GM04504 (cell line): ENCODE measurements at places on chromosomes 1 and 21.

GRCh38 chr21:31913182-31913608 is 40.4 kb downstream of the HUNK start:
- no peak for DNase-seq

DNA sequence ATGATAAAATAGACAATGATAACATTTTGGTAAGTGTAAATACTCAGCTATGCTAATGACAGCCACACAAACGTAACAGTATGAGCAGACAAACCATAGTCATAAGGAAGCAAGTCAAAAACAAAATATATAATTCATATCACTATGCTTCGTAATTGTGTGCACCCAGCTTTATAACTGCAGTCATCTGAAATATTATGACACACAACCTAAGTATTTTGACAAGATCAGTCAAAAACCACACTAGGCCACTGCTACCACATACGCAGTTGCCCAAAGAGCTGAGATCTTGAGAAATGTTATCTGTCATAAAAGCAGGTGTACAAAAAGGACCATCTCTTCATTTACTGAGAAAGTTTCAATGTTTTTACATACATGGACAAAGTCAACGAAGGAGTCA is 26.0 kb downstream of the RNASEL start:
- no peak for DNase-seq

GRCh38 chr1:67053535-67053784 is 488 bp downstream of the SLC35D1 start:
- peak; percentile 26 for DNase-seq

- no peak for DNase-seq
Measured at GRCh38 chr1:227547310-227548118, 15.8 kb upstream of the ZNF678 start.

DNA sequence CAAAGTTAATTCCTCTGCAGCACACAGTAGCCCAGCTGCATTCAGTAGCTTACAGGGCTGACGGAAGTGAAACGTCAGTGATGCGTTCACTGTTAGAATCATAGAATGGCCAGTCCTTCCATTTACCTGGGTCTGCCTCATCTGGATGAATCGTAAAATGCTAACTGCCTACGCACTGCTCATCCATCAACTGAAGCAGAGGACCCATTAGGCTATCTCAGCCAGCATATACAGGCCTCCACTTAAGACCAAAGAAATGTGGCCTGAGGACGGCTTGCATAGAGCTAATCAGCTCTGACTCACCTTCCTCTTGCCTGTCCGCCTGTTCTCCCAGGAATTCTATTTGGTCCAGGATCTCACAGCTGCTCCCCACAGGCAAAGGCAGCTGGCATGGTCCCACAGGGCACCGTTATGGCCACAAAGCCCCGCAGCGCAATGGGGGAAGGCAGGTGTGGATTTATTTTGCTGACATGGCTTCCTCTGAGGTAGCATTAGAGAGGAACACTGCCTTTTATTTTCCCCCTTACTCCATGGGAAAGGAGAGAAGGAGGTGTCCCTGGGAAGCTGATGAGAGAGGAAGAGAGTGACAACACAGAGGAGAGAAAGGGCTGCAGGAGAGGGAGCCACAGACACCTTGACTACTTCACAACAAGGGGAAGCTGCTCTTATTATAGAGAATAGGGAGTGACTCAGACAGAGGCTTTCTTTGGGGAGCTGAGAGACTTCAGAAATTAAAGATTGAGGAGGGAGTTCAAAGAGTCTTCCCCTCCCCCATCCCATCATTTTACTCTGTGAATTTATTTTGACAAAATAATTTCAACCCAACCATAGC is 177.6 kb downstream of the HHIPL2 start:
- peak; percentile 24 for DNase-seq

- no peak for DNase-seq
Measured at GRCh38 chr1:108120163-108120562, 80.0 kb downstream of the SLC25A24 start.

DNA sequence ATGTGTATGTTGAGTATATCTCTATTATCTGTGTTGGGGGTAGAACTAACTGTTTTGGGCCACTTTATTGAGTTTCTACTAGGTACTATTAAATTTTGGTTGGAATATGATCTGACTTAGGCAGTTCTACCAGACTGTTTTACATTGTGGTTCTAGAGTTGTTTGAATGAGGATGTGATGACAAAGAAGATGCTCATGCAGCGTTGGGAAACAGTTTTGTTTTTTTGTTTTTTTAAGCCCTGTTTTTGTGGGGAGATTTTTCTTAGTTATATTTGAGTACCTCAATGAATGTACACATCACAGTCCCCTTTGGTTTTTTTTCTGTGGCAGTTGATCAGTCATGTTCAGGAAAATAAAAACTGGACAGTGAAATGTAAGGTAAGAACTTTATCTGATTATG is 40.1 kb downstream of the TMED5 start:
- no peak for DNase-seq

- no peak for DNase-seq
Measured at GRCh38 chr1:11233208-11233607, 29.1 kb downstream of the MTOR start.

GRCh38 chr1:188425687-188426086 is 1596.9 kb downstream of the PLA2G4A start:
- DNase-seq, result no peak

DNA sequence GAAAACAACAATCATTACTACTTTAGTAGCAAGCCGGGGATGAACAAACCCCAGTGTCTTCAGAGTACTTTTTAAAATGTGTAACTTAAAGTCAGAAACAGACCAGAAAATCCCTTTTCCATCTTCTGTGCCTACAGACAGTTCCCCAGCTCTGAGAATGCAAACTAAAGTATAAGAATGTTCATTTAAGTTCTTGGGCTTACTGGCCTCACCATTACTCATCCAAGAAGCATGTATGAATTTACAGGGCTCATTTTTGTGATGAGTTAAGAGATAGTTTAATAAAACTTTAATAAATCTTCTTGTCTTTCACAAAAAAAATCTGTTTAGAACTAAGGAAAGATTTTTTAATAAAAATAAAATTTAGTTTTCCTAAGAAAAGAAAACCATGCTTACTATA is 4.6 kb downstream of the LPGAT1 start:
- DNase-seq, result peak; percentile 17

DNA sequence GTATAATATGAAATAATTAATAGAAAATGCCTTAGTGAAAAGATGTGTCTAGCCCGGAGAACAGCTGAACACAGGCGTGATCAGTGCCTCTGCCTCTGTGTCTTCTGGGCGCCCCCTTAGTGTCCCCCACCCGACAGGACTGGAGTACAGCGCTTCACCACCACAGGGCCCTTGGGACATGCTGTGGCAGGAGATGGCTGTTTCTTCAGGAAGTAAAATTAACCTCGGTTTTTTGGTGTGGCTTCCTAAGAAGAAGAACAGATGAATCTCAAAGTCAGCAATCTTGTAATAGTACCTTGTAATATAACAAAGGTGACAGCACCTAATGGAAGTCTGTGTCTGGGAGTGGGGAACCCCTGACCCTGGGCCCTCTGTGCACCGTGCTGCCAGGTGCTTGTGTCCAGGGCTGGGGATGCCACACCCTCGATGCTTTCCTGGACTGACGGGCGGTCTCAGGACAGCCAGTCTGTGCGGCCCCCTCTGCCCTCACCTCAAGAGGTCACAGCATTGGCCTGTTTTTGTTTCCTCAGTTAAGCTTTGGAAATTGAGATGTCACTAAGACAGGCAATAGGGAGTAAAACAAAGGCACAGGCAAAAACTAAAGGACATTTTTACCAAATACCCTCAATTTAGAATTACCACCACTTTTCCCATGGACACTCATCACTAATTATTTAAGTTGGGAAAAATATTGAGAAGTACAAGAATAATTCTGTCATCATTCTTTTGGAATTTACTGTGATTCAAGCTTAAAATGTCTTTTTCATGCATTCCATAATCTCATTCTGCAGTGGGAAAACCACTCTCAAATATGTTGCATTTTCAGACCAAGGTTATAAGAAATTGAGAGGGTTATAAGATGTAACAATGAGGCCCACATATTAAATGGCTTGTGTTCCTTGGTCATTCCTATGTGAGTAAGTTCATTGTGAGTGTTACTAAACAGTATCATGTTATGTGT is 79.3 kb downstream of the ADARB1 start:
- no peak for DNase-seq

- no peak for DNase-seq
Measured at GRCh38 chr1:109963864-109964263, 20.7 kb upstream of the AHCYL1 start.

GRCh38 chr1:119968068-119968492 is 71.8 kb upstream of the ADAM30 start:
- DNase-seq, result no peak

- DNase-seq, result peak; percentile 79
Measured at GRCh38 chr1:85406887-85407533, 57.9 kb downstream of the DDAH1 start.

DNA sequence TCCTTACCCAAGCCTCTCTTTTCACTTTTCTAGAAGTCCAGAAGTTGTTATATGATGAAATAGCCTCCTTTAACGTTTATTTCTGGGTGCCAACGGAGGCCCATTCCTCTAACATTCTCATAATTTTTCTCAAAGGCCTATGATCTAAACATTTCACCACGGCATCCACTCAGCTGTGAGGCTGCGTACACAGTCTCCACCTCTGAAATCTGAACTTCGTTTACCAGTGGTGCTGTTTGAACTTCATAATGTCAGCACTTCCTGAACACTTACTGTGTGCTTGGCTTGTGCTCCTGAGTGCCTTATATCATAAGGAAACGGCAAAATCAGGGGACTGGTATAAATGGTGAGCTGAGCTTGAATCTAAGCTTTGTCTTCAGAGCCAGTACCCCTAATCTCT is 12.0 kb upstream of the RBP7 start:
- DNase-seq, result no peak

- DNase-seq, result no peak
Measured at GRCh38 chr1:48080331-48081255, 83.4 kb upstream of the TRABD2B start.

DNA sequence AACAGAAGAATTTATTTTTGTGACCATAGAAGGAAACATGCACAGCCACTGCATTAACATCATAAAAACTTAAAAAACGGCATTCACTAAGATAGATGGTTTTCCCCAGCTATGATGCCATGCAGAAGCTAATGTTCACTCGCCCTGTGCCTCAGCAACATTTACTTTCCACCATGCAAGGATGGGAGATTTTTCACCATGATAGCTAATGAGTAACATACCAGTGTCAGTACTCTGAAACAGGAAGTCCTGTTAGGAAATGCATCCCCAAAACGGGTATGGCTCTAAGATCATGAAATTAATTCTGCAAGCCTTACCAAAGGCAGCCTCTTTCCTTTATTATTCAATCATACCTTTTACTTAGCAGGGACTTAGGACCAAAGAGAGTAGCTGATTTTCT is 17.5 kb upstream of the VAMP3 start:
- no peak for DNase-seq

GRCh38 chr1:246617156-246617555 is 50.9 kb downstream of the CNST start:
- no peak for DNase-seq

GRCh38 chr1:106755682-106756406 is 300.6 kb upstream of the PRMT6 start:
- DNase-seq, result peak; percentile 61

GRCh38 chr1:236159704-236160539 is 17.6 kb downstream of the GPR137B start:
- DNase-seq, result no peak

GRCh38 chr1:105894006-105894405 is 1162.5 kb upstream of the PRMT6 start:
- DNase-seq, result no peak

- no peak for DNase-seq
Measured at GRCh38 chr1:164440232-164440631, 118.8 kb upstream of the PBX1 start.

- no peak for DNase-seq
Measured at GRCh38 chr1:51989582-51990477, 670 bp downstream of the RAB3B start.

DNA sequence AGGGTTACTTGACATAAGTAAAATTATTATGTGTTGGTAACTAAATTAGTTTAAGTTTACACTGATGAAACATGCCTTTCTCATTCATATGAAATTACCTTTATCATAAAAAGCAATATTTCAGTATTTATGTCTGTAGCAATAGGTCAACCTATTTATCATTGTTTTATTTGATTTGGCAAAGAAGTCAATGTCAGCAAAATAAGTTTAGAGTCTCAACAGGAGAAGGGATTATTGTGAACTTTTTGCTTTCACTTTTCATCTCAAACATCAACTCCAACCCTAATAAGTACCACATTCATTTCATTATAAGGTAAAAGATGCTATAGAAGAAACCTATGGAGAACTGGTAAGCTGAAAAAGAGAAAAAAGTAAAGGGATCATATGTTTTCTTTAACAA is 1015.4 kb upstream of the ADGRL4 start:
- no peak for DNase-seq

- DNase-seq, result no peak
Measured at GRCh38 chr1:41687007-41687406, 202.5 kb upstream of the EDN2 start.

GRCh38 chr1:109844609-109845008 is 66.0 kb upstream of the CSF1 start:
- no peak for DNase-seq

- DNase-seq, result no peak
Measured at GRCh38 chr21:29256126-29256910, 42.4 kb upstream of the BACH1 start.

DNA sequence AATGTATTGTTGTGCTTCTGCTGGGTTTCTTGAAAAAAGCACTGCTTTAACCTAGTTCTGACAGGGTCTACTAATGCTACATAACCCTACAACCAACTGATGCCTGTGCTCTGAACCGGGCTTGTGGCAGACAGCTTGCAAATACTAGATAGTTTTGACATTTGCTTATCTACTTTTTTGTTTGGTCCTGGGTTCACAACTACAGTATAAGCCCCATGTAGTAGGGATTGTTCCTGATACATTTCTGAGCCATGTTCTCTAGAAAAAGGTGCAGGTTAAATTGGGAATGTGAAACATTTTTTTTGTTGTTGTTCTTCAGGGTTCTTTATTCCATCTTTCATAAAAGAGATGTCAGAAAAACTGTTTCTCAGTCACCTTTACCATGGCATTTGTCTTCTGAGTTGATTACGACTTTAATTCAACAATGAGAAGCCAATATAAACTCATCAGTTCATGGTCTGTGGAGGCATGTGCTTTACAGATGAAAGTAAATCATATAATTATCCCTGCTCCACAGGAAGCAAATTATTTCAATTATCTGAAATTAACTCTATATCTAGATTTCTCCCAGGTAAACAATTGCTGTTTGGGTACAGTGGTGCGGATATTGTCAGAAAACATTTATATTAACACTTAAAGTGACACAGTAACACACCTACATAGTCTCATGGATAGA is 22.0 kb downstream of the OLFM3 start:
- no peak for DNase-seq

- DNase-seq, result peak; percentile 59
Measured at GRCh38 chr1:182029379-182030331, 31.9 kb downstream of the ZNF648 start.

GRCh38 chr1:6246497-6247467 is 2.8 kb downstream of the HES3 start:
- no peak for DNase-seq

GRCh38 chr1:30974536-30974935 is 66.0 kb upstream of the SDC3 start:
- DNase-seq, result no peak

DNA sequence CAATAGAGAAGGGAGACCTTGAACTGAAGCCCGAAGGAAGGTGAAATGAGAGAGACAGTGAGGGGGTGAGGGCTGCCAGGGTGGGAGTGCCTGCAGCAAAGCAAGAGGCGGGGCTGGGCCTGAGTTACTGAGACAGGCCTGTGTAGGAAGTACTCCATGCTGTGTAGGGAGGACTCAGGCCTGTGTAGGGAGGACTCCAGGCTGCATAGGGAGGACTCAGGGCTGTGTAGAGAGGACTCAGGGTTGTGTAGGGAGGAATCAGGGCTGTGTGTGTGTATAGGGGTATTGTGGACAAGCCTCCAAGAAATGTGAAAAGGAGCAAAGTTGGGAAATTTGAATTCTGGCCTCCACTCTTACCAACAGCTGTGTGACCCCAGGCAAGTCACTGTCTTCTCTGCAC is 133.8 kb upstream of the CACNA1E start:
- no peak for DNase-seq
